ENCODE measurements at places on chromosomes 16 and 17.

DNA sequence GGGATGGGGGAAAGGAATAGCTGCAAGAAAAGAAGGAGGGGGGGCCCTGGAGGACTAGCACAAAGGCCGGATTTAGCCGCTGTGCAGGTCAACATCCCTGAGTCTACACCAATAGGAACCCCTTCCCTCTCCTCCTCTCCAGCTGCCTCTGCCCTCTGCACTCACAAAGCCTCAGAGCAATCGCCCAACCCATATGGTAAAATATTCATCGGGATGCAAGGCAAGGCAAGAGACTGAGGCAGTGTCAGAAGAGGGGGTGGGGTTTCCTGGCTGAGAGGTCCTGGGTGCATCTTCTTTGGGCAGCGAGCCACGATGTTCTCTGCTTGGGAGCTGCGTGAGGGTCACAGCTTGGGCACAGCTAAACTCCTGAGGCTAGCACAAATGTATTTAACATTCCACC lies 115.5 kb upstream of the NLRP1 start:
- no peak for DNase-seq

DNA sequence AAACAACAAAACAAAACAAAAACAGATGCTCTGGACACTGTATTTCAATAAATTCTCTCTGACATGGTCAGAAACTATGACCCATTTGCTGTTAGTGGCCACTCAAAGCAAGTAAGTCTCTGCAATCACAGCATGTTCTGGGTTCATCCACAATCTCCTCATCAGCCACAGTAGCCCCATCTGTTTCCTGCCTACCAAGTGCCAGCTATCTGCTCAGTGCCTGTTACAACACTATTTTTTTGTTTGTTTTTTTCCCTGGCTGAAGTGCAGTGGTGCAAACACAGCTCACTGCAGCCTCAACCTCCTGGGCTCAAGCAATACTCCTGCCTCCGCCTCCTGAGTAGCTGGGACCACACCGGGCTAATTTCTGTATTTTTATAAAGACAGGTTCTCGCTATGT lies 137.9 kb downstream of the SOX9 start:
- DNase-seq, result no peak

GRCh38 chr16:54649876-54650275 lies 280.8 kb upstream of the IRX5 start:
- no peak for DNase-seq

DNA sequence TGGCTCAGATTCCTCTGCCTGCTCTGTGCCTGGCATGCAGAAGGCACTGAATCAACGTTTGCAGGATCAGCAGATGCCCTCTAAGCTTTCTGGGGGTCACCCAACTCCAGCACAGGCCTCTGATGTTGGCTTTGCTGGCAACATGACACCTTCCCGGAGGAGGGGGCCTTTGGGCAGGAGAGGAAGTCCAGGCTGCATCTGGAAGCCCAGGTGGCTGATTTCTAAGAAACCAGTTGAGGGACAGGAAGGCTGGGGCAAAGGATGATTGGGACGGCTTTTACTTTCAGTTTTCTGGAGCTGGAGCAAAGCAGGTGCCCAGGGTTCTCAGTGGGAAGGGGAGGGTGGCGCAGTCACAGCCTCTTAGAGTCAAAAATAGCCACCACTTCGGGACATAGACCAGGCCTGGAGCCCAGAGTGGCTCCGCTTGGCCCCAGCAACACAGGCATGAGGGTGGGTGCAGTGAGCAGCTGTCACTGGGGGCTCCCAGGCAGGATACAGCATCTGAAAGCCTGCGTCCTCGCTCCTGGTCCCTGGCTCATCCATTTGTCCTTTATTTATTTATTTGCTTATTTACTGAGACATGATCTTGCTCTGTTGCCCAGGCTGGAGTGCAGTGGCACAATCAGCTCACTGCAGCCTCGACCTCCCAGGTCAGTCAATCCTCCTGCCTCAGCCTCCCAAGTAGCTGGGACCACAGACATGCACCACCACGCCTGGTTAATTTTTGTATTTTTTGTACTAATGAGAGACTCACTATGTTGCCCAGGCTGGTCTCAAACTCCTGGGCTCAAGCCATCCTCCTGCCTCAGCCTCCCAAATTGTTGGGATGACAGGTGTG lies 15.1 kb downstream of the SOCS1 start:
- no peak for DNase-seq

GRCh38 chr17:31788956-31789355 lies 70.1 kb downstream of the COPRS start:
- no peak for DNase-seq

DNA sequence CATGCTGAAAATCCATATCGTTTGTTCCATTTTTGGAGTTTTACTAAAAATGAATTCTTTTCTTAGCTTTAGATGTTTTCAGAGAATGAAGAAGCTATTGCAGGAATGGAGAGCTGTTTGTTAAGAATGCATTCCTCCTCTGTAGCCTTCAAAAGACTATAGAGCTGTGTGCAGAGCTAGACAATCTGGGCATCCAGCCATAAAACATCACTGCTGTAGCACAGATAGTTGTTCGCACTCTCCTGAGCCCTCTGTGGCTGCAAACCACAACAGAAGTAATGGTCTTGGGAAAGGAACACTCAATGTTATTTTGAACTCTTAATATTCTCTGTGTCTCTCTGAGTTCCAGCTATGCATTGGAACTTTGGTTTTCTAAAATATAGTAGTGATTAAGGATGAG lies 4.9 kb downstream of the TNRC6C start:
- peak; percentile 40 for DNase-seq

- no peak for DNase-seq
These were observed 304.6 kb downstream of the ABCC12 start for GRCh38 chr16:47851146-47851545.

GRCh38 chr16:53743149-53743566 lies 39.2 kb downstream of the FTO start:
- DNase-seq, result no peak

DNA sequence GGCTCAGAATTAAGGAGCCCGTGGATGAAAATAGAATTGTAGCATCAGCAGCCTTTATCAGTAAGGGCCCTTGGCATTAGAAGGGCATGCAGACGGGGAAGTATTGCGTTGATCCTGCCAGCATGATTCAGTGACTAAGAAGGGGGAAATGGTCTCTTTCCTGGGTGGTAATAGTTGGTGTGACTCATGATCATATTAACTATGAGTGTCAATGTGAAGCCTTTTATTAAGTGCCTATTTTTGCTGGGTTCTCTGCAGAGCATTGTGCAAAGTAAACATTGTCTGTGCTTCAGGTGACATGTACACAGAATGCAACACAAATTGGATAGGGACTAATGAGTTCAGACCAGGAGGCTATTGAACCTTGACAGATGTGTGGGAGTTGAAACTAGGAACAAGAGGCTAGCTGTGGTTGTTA lies 24.5 kb downstream of the RCVRN start:
- DNase-seq, result no peak

- no peak for DNase-seq
These were observed 383.0 kb upstream of the PMFBP1 start for GRCh38 chr16:72554935-72555334.

DNA sequence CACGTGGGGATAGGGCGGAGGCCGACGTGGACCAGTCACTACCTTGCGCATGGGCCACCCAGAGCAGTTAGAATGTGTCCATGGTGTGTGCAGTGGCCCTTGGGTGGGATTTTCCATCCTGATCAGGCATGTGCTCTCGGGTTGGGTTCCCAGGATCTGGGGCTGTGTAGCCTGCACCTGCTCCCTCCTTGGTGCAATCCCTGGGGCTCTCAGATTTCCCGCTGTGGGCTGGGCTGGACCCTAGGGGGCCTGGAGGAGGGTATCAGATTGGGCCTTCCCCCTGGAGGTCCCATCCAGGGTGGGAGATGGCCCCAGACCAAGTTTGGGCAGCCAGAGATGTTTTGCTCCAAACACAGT lies 1.3 kb downstream of the SMTNL2 start:
- DNase-seq, result no peak

DNA sequence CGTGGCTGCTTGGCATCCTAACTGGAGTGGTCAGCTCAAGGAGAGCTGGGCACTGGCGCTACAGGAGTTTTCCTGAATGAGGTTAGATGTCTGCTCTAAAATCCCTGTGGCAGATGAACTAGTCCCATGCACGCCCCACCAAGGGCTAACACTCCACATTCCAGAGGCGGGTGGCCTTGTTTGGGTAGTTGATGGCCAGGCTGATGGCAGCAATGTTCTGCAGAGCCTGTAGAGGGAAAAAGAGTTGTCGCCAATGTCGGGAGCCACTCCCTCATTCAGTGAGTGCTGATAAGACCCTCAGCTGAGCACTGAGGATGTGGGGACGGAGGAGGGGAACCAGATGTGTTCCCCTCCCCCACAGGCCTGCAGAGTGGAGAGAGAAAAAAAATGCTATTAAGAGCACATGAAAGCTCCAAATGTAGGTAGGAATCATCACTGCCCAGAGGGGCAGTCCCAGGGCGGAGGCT lies 42.5 kb upstream of the ATP2A3 start:
- DNase-seq, result no peak

DNA sequence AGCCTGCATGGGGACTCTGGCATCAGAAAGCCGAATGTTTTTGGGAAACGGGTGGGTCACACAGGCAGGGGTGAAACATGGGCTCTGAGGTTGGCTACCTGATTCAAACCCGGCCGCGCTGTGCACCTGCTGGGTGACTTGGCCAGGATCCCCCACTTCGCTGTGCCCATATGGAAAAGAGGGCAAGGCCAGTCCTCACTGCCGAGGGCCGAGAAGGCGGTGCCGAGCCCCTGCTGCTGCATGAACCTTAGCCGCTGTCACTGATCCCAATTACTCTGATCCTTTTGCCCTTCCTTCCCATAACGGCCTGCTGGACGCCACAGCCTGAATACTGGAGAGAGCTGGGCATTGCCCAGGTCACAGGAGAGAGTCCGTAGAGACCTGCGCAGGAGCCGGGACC lies 17.7 kb downstream of the KDM8 start:
- DNase-seq, result no peak

DNA sequence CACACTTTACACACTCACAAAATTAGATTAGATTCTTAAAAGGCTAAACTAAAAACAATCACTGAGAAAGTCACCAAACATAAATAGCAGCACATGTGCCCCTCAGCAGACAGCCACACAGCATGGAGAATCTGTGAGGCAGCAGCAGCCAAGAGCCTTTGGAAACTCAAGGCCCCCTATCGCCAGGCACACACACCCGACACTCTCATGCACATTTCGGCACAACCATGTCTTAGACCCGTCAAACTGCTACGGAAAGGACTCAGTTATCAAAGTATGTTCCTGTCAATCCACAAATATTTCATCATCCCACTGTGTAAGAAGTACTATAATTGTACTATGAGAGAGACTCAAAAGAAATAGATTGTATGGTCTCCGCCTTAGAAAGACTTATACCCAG lies 20.9 kb downstream of the UBE2O start:
- DNase-seq, result no peak

GRCh38 chr17:192666-193425 lies 11.4 kb upstream of the DOC2B start:
- no peak for DNase-seq

GRCh38 chr16:6018848-6019489 lies 921.4 kb upstream of the EEF2KMT start:
- no peak for DNase-seq

GRCh38 chr16:1809281-1809801 lies 15.8 kb upstream of the IGFALS start:
- no peak for DNase-seq

DNA sequence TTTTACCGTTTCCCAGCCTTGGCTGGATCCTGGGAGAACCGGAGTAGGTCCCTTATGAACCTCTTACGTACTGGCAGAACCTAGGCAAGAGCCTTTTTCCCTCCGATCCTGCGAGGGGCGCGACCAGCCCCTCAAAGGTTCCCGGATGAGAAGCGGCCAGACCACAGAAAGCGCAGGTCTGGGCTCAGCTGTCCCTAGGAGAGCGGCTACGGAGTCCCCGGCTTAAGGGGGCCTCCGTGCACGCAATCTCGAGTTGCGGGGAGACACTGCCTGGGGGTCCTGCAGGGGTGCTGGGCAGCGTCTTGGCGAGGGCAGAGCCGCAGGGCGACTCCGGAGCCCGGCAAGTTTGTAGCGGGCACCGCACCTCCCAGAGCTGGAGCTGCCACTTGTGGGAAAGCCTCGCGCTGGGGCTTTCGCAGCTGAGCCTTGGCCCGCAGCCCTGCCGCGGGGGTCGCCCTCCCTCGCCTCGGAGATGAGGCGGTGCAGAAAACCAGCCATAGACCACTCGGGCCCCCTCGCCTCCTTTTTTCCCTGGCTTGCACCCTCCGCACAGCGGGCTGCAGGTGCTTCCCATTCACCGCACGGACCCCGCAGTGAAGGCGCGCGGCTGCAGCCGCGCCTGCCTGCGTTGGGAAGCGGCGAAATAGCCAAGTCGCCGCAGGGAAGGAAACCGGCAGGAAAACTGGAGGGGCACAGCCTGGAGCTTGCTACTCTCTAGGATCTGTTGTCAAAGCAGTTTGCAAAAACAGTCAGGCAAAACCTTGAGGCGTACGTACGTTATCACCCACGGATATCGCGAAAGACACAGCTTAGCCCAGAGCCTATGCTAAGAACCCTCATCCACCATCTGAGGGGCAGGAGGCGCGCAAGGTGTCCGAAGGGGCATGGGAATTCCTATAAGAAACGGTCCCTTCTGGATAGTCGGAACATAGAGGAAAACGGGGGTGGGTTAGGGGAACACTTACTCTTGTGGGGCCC lies 834 bp downstream of the CDH8 start:
- no peak for DNase-seq

- DNase-seq, result no peak
These were observed 37.7 kb downstream of the DNAH2 start for GRCh38 chr17:7755095-7755890.

DNA sequence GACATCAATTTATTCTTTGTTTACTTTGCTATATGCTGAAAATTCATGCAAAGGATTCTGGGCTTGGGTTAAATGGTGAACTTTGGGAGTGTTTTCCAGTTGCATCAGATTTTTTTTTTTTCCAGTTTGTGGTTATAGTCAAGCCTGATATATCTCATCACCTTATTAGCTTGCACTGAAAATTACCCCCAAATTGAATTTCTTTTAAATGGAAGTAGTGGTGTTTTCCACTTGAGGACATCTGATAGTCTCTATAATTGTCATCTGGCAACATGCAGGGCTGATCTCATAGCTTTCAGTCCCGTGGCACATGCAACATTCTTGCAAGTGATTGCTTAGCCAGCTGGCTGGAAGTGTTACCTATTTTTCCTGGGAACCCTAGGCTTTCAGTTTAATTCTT lies 4.7 kb upstream of the KRTAP3-1 start:
- peak; percentile 81 for DNase-seq

DNA sequence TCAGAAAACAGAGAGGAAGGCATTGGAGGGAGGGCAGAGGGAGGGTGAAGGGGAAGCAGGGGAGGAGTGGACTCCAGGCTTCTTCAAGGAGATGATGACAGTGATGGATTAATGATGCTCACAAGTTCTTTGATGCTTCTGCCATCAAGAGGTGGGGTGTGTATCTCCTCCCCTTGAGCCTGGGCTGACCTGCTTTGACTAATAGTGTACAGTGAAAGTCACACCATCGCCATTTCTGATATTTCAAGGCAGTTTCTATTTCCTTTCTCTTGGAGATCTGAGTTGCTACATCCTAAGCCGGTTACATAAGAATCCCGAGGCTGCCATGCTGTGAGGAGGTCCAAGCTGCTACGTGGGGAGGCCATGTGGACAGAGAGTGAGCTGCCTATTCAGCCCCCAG lies 312.5 kb downstream of the MAF start:
- no peak for DNase-seq

Measured in NCI-H2107 (cell line).